Activated T-cell treated with anti-CD3 and anti-CD28 coated beads, Interleukin-2, amount 50 U/mL, for 72 hours (primary cell): ENCODE measurements at places on chromosomes 6 and 20.

GRCh38 chr6:18115356-18115755, 7.1 kb downstream of the NHLRC1 start:
- peak; percentile 40 for DNase-seq

DNA sequence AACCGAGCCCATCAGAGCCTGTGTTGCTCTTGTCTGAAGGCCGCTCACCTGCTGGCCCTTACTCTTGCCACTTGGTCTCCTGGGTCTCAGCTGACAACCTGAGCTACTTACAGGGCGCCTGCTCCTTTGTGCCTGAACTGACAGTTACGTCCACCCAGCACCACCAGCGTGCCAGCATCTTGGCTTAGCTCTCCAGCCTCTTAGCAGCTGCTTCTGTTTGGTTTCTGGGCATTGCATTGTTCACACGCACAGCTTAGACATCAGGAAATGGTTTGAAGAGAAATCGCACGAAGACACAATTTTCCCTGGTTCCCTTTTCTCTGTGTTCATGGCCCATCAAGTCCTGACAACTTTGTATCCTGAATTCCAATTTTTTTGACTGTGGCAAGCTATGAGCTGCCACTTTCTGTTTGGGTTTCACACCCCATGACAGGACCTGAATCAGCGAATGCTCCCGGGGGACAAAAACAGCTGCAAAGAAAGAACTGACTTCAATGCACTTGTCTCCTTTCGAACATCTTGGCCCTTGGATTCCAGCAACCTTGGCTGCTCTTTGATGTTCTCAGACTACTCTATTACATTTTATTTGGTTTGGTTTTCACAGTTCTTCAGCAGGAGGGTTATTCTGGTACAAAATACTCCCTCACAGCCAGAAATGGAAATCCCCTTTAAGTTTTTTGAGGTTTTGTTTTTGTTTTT, 45.2 kb upstream of the LY86 start:
- no peak for DNase-seq

GRCh38 chr6:21496196-21496595, 97.4 kb upstream of the SOX4 start:
- DNase-seq, result no peak

DNA sequence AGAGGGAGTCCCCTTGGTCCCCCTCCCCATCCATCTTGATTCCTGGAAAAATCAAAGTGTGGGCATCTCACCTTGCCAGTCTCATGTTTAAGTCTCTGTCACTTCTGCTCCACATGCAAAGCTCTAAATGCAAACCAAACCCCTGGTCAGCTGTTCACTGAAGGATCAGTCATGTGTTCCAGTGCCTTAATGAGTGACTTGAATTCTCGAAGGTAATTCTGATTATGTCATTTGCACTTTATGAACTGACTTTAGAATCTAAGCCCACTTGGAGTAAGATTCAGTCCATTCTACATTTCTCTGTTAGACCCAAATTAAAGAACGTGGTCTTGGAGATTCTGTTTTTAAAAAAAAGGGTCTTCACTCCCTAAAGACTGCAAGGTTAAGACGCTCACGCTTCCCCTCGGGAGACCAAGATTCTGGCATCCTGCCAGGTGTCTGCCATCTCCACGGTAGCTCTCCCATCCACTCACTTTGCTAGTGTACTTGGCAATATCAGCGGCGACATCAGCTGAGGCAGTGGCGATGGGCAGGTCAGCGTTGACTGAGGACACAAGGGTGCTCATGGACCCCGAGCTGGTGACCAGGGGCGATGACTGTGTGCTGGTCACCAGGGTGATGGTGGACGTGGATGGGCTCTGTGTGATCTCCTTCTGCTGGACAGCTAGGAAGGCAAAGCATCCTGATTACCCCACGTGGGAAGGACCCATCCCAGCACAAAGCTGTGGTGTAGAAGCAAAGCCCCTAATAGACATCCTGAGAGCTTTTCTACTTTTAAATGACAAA, 120.5 kb downstream of the ZMYND8 start:
- no peak for DNase-seq

GRCh38 chr6:43020847-43021246, 576 bp upstream of the RRP36 start:
- DNase-seq, result no peak

- DNase-seq, result peak; percentile 70
Observed at GRCh38 chr20:62136283-62137091, 6.7 kb downstream of the PSMA7 start.
